ENCODE measurements at places on chromosomes 12 and 14.

GRCh38 chr12:40801861-40802260, 109.6 kb downstream of the CNTN1 start:
- no peak for DNase-seq

- no peak for DNase-seq
Measured at GRCh38 chr14:100173353-100173752, 13.9 kb upstream of the DEGS2 start.

DNA sequence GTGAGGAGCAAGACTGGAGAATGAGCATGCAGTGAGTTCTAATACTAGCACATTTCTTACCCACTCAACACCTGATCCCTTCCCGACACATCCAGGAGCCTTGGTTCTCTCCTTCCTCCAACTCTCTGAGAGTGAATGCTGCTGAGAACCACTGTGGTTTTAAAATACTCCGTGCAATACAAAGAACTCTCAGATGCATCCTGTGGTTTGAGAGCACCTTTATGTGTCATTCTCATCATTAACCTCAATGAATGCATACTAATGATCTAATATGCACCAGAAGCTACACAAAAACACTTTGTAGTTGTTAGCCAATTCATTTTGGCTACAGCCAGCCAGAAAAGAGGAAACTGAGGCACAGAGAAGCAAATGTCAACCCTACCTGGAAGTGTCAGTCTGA, 87.6 kb downstream of the GALNT8 start:
- DNase-seq, result no peak

GRCh38 chr12:48859607-48860006, 6.1 kb downstream of the RND1 start:
- no peak for DNase-seq

DNA sequence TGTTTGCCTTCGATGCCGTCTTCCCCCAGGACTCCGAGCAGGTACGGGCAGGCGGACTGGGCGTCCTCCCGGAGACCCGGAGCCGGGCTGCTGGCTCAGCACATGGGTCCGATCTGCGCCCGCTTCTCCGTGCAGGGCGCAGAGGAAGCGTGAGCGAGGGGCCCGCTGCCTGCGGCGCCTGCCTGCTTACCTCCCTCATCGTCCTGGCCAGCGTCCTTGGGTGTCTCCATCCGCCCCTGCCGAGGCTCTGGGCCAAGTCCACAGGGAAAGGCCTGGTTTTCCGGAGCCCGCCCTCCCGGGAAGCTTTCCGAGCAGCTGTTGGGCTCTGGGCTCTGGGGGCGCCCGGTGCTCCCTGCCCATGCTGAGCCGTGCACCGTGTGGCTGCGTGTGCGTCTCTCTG, 33.5 kb downstream of the KIF26A start:
- no peak for DNase-seq
